Immature natural killer cell (primary cell): ENCODE measurements at places on chromosomes 13 and 19.

GRCh38 chr13:112532837-112533745 is 54.9 kb downstream of the TUBGCP3 start:
- DNase-seq, result peak; percentile 41

DNA sequence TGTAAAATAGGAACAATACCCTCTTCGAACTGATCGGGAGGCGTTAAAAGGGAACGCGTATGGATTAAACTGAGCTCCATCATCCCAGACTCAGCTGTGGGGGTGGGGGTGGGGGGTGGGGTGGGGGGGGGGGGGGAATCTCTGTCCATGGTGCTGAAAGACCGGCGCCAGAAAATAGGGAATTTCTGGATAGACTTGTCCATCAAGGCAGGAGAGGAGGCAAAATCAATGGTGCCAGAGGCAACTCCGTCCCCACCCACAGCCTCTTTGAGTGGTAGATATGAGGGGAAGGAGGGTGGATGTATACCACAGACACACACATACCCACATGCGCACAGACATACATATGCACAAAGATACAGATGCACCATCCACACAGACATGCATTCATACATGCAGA is 37.4 kb downstream of the ZNF787 start:
- DNase-seq, result no peak

- DNase-seq, result no peak
These were observed 535 bp downstream of the COL5A3 start for GRCh38 chr19:10009714-10010224.

DNA sequence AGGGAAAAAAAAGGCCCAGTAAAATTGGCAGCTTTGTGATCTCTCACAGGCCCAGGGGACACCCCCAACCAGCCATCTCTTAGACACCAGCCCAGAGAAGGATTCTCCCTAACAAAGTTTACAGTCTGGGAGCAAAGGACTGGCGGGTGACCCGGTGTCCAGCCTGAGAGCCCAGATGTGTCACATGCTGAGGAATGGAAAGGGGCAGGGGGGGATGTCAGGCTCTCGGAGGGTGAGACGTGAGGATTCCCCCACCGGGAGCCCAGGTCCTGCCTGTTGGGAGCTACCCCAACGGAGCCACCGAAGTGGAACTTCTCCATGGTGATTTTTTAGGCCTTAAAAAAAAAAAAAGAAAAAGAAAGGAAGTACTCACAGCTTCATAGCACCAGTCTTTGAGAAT is 4.8 kb upstream of the CTXN1 start:
- no peak for DNase-seq

DNA sequence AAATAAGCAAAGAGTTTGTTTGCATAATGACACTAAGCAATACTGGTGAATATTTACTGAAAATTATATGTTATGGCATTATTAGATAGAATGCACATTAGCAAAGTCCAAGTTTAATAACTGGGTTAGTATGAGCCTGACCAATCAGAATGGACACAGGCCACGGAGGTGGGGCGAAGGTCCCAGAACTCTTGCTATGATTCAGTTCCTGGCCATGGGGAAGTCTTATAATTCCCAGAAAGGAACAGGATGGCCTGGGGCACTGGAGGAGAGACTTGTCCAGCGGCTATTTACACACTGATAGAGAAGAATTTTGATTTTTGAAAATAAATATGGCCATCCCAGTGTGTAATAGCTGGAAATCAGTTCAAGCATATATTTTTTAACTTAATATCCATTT is 372.0 kb downstream of the EFNB2 start:
- no peak for DNase-seq

- DNase-seq, result no peak
These were observed 2.1 kb upstream of the BSG start for GRCh38 chr19:570251-570686.

- DNase-seq, result no peak
These were observed 58.2 kb downstream of the CDADC1 start for GRCh38 chr13:49305792-49306425.
